PC-3 (cell line): ENCODE measurements at places on chromosomes 4 and X. TPM values are rescaled to one million over a fixed set of nuclear protein-coding genes. Genes with fewer than 3 reads are reported as not detected.

DNA sequence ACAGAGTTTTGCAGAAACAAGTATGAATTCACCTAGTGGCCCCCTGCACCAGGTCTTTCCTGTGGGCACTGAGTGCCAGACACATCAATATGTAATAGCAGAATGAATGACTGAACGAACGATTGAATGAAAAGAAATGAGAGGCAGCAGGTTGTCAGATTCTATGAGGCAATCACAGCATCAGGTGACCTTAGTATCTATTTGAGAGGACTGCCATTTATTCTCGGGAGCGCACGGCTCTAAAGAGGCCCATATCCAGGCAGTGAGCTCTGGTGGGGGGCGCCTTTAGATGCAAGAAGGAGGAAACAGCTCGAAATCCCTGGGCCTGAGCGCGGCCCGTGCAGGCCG is 528 bp upstream of the SLC25A4 start:
- no peak for DNase-seq
- no peaks in the 10 kb centered on the region for H3K36me3 ChIP-seq
- H3K27ac ChIP-seq = no peak overlapping the region
- no peaks in the 10 kb centered on the region for H3K27me3 ChIP-seq
- peak overlapping the region; percentile 83 for H3K4me3 ChIP-seq

The FRG1 gene
- total RNA-seq = 19.0 and 22.4 TPM in 2 replicates

The TRIM2 gene
- 18.9 and 20.2 TPM in 2 replicates for total RNA-seq

The IL15 gene
- 7.1 and 9.3 TPM in 2 replicates for total RNA-seq

DNA sequence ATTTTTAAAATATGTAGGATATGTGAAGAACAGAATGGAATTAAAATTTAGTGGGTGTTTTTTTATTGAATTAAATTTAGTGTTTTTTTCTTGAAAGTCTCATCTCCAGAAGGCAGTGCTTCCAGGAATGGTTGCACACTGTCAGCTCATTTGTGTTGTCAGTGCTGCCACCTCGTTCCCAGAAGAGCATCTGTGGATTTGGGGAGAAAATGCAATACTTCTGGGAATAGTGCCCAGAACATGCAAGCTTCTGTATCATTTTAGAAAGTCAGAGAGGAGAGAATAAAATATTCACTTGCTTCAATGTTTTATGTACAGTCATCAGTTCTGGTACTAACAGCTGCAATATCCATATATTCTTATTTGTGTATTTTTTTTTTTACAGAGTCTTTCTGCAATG is 608.8 kb downstream of the PCDH7 start:
- H3K4me3 ChIP-seq = no peak overlapping the region
- no peaks in the 10 kb centered on the region for H3K27me3 ChIP-seq
- no peaks in the 10 kb centered on the region for H3K36me3 ChIP-seq
- H3K27ac ChIP-seq = no peak overlapping the region
- H3K4me1 ChIP-seq = peaks cover 7% of the 10 kb centered on the region

DNA sequence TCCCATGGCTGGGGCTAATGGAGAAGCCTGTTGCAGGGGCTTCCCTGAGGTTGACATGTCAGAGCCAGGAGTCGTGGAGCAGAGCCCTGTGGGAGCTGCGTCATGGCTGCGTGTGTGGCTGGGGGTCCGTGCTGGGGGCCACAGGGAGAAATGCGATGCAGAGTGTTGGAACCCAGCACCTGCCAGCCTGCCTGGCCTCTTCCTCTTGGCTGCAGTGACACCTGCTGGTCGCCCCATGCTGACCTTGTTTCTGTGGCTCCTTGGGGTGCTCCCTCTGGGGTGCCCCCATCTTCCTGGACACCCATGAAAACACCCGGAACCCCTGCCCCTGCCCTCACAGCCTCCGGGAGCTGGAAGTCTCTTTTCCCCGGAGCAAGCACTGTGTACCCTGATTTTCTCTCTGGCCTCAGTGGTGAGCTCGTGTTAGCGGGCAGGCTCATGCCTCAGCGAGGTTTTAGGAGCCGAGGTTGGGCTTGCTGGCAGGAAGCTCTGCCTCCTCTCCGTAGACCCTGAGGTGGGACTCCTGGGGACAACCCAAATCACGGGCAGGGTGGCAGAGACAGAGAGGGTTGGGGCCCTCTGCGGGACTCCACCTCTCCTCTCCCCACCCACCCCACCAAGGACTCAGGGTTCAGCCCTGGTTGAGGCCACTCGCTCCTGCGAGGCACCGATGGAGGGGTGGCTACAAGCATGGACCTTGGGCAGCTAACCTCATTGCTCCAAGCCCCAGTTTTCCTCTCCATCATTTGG is 103.7 kb downstream of the SORCS2 start:
- peak; percentile 26 for DNase-seq
- H3K27ac ChIP-seq = peak overlapping the region; percentile 9; the same call in 1 of the 2 replicates
- H3K4me1 ChIP-seq = no peaks in the 10 kb centered on the region
